Urinary bladder (tissue), 4 donors: ENCODE measurements at places on chromosomes 3 and 15. TPM values are rescaled to one million over a fixed set of nuclear protein-coding genes. Genes with fewer than 3 reads are reported as not detected.

C15orf62 gene
- 0.11 TPM for total RNA-seq

LRRC2 gene
- 4.3 TPM for total RNA-seq

- no peak for DNase-seq
Observed at GRCh38 chr15:95734422-95735316, 595.8 kb upstream of the NR2F2 start.

DNA sequence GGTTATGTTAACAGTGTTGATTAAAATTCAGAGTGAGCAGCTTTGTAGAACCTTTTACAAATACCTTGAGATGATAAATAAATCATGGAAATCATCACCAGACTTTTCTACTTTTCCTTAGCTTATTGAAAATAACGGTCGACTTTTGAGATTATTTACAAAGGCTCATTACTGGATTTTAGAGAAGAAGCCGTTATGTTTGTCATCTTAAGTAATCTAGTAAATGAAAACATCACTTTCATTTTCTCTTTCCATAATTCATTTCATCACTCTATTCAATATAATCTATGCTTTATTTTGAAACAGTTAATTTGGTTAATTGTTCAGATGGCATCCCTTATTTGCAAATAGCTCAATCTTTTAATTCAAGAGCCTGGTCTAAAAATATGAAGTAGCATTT lies 3.6 kb downstream of the PLCL2 start:
- no peak for DNase-seq

GRCh38 chr15:70264738-70265465 lies 167.2 kb upstream of the TLE3 start:
- no peak for DNase-seq
